ENCODE measurements at places on chromosomes 7 and 10. TPM values are rescaled to one million over a fixed set of nuclear protein-coding genes. Genes with fewer than 3 reads are reported as not detected.

DNA sequence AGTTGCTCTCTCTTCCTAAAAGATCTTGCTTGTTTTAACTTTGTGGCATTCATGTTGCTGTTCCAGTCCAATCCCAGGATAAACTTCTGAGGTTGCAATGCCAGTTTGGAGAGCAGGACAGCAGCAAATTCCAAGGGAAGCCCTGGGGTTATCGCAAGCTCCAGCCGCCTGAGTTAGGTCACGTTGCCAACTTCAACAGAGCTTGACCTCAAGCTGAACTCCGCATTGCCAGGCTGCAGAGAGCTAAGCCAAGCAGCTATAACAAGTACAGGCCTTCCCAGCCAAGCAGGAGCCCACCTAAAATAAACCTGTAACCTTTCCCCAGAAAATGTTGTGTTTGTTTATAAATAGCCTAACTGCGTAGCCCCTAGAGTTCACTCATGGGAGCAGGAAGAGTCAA, 138.9 kb upstream of the LYZL1 start:
- no peak for DNase-seq

DNA sequence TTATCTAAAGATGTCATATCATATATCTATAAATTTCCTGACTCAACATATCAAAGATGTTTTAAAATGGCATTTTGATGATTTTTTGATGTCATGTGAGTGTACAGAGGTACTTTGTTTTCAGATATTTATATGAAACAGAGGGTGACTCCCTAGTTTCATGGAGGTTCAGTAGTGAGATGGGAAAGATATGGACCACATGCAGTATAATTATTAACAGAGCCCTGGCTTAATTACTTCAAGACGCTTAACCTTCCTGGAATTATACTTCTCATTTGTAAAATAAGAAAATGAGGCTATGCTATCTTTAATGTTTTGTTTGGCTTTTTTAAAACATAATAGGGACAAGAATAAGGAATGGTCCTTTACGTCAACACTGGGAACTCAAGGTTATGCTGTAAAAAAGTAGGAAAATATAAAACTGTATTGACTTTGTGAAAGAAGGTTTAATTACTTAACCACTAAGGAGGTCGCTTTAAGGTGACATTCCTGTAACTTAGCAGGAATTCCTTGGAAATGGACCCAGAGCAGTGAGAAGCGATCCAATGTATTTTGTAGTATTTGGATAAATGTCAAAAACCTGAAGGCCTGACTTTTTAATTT, 821.0 kb upstream of the IGFBP3 start:
- no peak for DNase-seq

Gene FAM25A
- not detected for total RNA-seq

Gene PRKCQ
- 1.9 TPM for total RNA-seq

Gene ATOH7
- not detected for total RNA-seq

Gene SPDYE2
- not detected for total RNA-seq

GRCh38 chr10:85548034-85548433, 818.6 kb downstream of the GRID1 start:
- DNase-seq: no peak

DNA sequence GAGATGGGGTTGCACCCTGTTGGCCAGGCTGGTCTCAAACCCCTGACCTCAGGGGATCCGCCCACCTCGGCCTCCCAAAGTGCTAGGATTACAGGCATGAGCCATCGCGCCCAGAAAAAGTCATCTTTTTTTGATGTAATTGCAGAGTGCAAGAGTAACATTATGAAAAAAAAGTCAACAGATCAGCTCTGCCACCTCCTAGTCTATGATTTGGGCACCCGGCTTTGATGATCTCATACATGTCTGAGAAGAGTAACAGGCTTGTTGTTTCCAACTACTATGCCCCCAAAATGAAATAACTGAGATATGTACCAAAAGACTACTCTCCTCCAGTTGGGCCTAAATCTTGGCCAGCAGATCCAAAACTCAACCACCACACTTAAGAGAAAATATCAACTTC, 40.8 kb downstream of the VOPP1 start:
- no peak for DNase-seq

- no peak for DNase-seq
Measured at GRCh38 chr10:44806950-44807349, 104.2 kb upstream of the TMEM72 start.

Gene VWDE
- total RNA-seq: not detected

DNA sequence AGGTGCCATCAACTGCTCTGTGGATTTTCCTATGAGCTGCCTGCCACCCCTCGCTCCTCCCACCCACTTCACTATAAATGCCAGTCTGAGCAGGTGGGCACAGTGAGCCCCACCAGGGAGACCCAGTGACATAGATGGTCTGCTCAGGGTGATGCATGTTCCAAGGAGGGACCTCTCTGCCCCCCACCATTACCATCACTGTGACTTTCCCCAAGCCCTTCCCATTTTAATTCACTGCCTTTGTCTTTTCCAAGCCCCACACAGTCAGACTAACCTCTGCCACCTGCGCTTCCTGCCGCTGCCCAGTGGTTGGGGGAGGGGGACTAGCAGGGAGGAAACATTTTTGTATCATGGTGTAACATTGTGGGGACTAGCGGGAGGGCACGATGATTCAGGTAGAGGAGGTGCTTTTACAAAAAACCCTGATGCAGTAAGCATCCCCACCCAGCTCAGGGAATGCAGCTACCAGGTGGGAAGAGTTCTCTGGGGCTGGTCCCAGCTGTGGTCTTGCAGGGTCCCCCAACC, 24.6 kb downstream of the PRSS2 start:
- no peak for DNase-seq

Gene PRSS37
- not detected for total RNA-seq

DNA sequence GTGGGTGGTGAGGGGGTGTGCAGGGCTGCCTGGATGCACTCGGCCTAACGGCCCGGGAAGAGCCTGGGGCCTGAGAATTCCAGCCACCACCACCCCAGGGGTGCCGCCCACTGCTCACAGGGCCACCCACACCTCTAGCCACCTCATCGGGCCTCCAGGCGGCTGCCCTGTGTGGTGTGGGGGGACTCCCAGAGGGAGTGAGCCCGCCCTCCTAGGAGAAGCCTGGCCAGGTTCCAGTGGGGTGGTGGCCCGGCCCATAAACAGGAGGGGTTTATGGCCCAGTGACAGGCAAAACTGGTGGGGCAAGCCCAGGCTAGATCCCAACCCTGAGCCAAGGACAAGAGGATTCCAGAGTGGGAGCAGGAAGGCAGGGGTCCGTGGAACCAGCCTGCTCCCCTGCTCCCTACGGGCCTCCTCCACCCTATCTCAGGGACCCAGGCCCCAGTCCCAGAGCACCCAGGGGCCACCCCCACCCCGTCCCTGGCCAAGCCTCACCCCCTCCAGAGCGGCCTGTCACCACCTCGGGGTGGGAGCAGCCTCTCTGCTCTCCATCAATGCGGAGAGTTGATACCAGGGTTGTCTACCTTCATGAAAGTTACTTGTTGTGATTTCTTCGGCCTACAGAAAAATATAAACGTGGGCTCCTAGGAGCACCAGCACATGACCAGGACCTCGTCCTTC, 20.2 kb upstream of the PDGFA start:
- DNase-seq: no peak

Gene IMPDH1
- 121 TPM for total RNA-seq

GRCh38 chr7:118327174-118327573, 102.7 kb downstream of the ANKRD7 start:
- no peak for DNase-seq

- no peak for DNase-seq
Measured at GRCh38 chr7:131194070-131194865, 133.4 kb upstream of the MKLN1 start.

DNA sequence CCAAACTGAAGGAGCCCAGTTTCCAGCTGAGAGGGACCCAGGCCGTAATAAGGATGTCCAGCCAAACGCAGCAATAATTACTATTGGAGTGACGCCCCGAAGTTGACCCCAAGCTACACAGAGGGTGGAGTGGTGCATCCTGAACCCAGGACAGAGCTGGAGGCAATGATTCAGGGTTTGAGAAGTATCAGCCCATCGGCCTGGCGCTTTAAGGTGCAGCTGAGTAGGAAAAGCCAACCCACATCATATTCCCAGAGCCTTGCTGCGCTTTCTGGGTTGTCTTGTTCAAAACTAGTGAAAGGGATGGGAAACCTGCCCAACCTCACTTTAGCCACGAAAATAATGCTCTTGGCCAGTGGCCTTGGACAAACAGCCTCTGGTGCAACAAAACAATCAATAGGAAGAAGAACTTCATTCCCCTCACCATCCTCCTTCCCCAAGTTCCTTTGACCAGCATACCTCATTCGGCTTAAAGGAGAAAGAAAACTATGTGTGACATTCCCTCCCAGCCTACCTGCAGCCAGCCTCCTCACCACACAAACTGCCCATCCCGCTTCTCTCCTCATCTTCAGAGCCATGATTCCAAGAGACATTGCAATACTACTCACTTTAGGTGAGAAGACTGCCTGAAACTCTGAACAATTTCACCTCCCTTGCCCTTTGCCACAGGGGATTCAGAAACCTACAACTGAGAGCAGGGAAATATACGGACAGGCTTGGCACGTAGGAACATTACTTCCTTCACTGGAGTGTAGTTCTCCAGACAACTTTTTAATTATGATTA, 217.2 kb upstream of the MKLN1 start:
- no peak for DNase-seq

Gene GJD4
- not detected for total RNA-seq

DNA sequence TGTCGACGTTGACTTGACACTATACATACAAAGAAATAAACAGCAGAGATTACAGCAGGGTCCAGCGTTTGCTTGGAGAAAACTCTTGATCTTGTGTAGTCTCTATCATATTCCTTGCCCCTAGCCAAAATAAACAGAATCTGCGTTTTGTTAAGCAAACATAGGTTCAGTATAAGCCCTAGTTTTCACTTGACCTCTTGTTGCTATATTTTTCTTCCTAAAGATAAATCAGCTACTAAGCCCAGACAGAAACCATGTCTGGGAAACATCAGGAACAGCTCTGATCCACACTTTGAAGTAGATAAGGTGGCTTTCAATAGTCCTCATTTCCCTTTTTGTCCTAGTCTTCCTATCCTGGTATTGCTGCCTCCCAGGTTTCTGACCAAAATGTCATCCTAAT, 328.2 kb upstream of the MAGI2 start:
- DNase-seq: no peak

- DNase-seq: no peak
Measured at GRCh38 chr7:48193421-48193820, 22.2 kb downstream of the ABCA13 start.

DNA sequence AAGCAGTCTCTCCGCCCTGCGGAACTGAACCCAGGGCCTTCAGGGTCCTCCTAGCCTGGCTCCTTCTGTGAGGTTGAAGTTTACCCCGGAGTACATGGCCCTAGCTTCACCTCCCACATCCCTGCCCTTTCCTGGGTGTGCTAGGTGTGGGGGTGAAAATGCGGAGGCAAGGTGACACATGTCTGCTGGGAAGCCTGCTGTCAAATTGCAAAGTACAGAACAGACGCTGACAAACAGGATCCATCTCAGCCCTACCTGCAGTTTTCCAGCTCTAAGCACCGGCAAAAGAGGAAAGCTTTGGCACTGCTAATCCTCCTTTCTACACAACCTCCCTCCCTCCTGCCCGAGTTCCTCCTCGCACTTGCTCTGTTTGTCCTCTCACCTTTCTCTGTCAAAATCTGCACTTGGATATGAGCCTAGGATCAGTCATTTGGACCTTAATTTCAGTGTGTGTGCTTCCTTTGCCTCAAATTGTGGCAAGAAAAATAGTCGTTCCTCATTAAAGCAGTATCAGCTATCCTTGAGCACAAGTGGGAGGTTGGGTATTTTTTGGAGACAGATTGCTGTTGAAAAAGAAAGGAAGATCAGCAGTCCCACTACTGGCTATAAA, 14.4 kb upstream of the GPR15LG start:
- DNase-seq: no peak

Gene TMEM270
- not detected for total RNA-seq

GRCh38 chr10:97851341-97852001, 1.8 kb downstream of the GOLGA7B start:
- DNase-seq: no peak

Gene CACNB2
- total RNA-seq: not detected

Gene KCNMA1
- total RNA-seq: 11.4 TPM

Gene AP4M1
- total RNA-seq: 23.2 TPM

DNA sequence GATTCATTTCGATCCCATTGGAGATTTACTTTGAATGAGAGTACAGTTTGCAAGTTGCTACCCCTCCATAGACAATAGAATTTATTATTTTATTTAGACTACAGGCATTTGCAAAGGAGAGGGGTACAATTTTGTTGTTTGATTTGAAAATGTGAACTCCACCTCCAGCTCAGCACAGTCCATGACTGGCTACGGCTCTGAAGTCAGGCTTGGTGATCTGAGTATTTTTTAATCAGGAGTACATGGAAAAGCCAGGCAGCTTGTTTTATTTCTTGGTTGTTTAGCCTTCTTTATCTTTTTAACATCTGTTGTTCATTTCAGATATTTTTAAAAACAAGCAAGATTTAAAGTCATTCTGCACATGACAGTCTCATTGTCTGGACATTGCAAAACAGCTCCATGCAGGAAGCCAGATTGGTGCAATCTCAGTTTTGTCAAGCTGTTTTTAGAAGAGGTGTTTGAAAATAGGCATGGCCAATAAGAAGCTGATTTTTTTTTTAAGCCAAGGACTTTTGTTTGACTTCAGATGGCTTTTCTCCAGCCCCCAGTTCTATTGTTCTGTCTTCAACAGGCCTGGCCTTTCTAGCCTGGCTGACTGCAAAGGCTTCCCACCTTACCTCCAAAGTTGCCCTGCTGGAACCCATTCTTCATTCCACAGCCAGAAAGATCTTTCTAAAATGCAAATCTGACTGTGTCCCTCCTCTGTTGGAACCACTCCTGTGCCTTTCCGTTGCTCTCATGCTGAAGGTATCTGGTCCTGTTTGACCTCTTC, 12.2 kb downstream of the PLXDC2 start:
- no peak for DNase-seq

Gene TUBAL3
- not detected for total RNA-seq

GRCh38 chr10:3151889-3152565, 20.6 kb downstream of the PITRM1 start:
- DNase-seq: no peak

GRCh38 chr10:96719200-96719599, 1.1 kb downstream of the PIK3AP1 start:
- no peak for DNase-seq

DNA sequence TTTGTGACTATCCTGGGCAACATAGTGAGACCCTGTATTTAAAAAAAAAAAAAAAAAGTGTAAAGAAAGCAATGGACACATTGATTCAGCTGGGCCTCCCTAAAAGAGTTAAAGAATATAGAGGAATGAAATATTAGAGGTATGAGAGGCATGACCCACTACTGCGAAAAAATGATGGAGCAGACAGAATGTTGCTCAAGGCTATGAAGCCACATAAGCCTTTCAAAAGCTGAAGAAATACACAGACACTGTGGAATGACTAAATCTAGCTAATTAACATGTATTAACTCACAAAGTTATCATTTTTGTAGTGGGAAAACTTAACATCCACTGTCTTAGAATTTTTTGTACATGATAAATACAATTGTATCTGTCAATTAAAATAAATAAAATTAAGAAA, 107.3 kb downstream of the HGF start:
- no peak for DNase-seq
